ENCODE measurements at places on chromosomes 1 and 21. TPM values are rescaled to one million over a fixed set of nuclear protein-coding genes. Genes with fewer than 3 reads are reported as not detected.

The MYOC gene
- total RNA-seq: 1.3 TPM

GRCh38 chr1:235782601-235783000, 84.1 kb downstream of the LYST start:
- no peak for DNase-seq

The SLAMF8 gene
- total RNA-seq: 1.5 TPM

DNA sequence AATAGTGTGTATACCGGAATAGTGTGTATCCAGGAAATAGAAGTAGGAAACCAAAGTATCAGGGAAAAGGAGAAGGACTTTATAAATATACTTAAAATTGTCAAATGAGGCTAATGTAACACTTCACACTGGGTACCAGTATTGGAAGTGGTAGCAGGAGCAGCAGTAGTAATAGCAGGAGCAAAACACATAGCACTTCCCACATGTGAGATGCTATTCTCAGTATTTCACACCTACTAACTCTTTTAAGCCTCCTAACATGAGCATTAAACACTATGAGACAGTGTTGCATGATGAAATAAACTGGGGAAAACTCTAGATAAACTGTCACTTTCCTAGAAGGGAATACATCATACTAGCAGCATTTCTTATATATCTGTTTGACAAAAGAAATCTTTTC, 376.7 kb downstream of the VAV3 start:
- DNase-seq: no peak

The FAM151A gene
- total RNA-seq: 2.8 TPM

DNA sequence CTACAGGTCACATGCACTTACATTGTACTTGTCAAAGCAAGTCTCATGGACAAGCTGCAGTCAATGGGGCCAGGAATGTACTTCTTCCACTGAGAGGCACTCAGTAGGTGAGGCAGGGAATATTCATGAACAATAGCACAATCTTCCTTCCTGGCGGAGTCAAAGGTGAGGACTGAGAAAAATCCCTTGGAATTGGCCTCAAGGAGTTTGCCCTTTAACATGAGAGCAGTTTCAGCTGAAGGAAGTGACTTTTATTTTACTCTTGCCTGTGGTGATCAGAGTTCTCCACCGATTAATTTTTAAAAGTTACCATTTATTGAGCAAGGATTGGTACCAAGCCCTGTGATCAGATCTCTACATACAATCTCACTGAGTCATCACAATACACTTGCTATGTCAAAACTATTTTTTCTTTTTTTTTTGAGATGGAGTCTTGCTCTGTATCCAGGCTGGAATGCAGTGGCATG, 11.2 kb upstream of the AK2 start:
- DNase-seq: no peak

The PLPPR4 gene
- 0.48 TPM for total RNA-seq

The PROK1 gene
- not detected for total RNA-seq

GRCh38 chr1:42379794-42380585, 602 bp upstream of the RIMKLA start:
- DNase-seq: no peak

The FCRL6 gene
- not detected for total RNA-seq

- DNase-seq: no peak
Observed at GRCh38 chr1:98975113-98975512, 29.5 kb downstream of the PLPPR5 start.
